ENCODE measurements at places on chromosomes 4 and X. TPM values are rescaled to one million over a fixed set of nuclear protein-coding genes. Genes with fewer than 3 reads are reported as not detected.

Gene FRMPD3
- total RNA-seq, result not detected

Gene SCML2
- 1.4 TPM for total RNA-seq

Gene SHROOM3
- total RNA-seq, result 1.6 TPM

Gene IL21
- not detected for total RNA-seq

Gene GALNTL6
- total RNA-seq, result not detected

Gene SSX3
- total RNA-seq, result not detected

Gene EIF4E
- total RNA-seq, result 108 TPM

Gene CYLC1
- not detected for total RNA-seq

Gene NSDHL
- 23.8 TPM for total RNA-seq

Gene EDNRA
- total RNA-seq, result under 0.01 TPM

Gene EIF1AX
- 33.0 TPM for total RNA-seq

Gene TLR2
- total RNA-seq, result 0.57 TPM

Gene ARHGAP36
- total RNA-seq, result 0.10 TPM

Gene DUSP21
- total RNA-seq, result not detected

Gene CXorf51B
- not detected for total RNA-seq
